ENCODE measurements at places on chromosomes 7 and 10.

GRCh38 chr10:11527691-11528255 is 83.7 kb downstream of the USP6NL start:
- DNase-seq, result no peak

DNA sequence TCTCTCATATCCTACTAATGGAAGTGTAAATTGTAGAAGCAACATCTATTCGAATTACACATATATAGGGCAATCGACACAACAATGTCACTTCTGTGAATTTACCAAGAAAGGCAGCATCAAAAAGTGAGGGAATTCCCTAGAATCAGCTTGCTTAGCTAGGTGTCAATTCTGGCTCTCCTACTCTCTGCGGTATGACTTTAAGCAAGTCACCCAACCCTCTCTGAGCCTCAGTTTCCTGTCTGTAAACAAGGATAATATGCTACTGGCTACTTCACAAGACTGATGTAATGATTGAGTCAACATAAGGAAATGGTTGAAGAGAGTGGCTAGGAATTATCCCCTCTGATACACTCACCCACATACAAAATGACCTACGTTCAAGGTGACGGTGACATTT is 19.4 kb downstream of the CCDC6 start:
- no peak for DNase-seq

DNA sequence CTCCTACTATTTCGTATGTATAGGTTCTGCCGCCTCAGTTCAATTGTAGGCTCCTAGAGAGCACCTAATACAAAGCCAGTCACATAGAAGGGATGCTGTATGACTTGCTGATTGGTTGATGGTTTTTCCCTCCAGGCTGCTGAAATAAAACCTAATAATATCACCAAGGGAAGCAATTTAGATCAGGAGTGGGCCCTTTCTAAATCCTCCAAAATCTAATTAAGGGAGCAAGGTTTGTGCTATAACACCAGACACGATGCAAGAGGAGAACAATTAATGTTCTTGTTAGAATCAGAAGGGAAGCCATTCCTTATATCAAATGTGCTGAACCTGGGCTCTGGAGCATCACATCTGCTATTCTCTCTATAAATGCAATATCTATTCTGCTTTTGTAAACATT is 42.0 kb upstream of the SLC13A1 start:
- no peak for DNase-seq

DNA sequence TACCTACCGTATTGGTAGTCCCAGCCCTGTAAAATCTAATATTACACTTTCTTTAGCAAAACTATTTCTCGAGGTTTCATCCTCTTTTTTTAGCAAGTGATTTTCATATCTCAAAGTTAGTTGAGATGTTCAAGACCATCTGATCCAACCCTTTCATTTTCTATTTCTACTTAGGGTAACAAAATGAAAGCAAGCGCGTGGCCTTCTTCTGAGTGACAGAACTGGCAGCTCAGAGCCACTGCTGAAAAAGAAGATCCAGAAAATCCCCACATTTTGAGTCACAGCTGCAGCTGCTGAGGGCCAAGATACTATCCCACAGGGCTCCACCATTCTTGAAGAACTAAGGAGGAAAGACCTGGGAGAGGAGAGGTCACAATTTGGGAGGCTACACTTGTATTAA is 24.8 kb upstream of the ZNF800 start:
- DNase-seq, result no peak

GRCh38 chr7:29005829-29006228 is 47.7 kb upstream of the TRIL start:
- DNase-seq, result no peak
